Mesenteric fat pad (tissue), 1 donor: ENCODE measurements at places on chromosomes 1 and 21.
A peak's percentile ranks its signal among the peaks of the same experiment; 100 is the strongest.

- no peak for DNase-seq
Observed at GRCh38 chr1:207888652-207889051, 22.3 kb downstream of the CD34 start.

GRCh38 chr1:53130878-53131589 is 11.4 kb downstream of the SLC1A7 start:
- DNase-seq: peak; percentile 59

DNA sequence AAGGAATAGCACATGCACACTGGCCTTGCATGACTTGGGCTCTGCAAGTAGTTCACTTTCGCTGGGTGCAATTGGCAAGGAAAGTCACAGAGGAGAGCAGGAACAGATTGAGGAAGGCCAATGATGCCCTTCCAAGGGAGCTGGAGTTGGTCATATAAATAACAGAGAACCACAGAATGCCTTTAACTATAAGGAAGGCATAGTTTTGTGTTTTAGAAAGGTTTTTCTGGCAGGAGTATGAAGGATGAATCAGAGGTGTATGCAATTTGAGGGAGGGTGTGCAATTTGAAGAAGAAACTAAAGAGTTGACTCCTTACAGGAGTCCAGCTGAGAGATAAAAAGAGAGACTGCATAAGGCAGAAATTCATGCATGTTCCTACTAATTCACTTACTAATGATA is 112.1 kb downstream of the PHTF1 start:
- DNase-seq: no peak

DNA sequence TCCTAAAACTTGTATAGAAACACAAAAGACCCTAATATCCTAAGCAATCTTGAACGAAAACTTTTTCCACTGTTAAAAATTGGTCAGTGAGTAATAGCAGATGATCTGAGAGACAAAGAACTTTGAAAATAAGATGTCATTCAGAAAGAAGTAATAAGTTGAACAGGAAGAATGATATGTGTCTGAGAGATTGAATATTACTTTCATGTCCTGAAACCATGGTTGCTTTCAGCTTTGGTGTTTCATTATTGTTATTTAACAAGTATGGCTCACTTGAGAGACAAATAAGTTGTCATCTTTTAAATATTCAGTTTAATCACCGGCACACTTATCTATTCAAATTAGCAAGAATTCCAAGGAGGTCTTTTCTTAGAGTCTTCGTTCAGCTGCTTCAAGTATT is 11.4 kb downstream of the PRKACB start:
- no peak for DNase-seq

DNA sequence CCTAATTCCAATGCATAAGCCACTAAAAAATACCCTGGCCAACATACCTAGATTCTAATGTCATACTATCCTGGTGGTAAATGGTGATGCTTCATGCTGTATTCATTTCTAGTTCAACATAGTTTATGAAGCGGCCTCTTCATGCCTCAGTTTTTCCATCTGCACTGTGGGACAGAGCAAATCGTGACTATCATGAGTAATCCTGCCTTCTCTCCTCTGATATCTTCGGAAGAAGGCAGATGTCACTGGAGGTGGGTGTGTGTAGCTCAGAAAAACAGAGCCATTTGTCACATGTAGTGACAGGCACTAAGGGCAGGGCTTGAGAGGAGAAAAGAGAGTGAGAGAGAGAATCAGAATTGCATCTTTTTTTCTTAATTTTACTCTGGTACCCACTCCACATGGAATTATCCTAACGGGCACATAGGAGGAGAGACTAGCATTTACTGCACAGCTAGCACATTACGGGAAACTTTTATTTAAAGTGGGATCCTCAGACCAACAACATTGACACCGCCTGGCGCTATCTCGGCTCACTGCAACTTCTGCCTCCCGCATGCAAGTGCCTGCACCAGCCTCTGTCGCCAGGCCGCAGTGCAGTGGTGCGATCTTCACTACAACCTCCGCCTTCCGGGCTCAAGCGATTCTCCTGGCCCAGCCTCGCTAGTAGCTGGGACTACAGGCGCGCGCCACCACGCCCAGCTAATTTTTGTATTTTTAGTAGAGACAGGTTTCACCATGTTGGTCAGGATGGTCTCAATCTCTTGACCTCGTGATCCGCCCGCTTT is 78.4 kb upstream of the KCNA3 start:
- DNase-seq: no peak

GRCh38 chr1:51192213-51192843 is 43.7 kb upstream of the RNF11 start:
- DNase-seq: no peak

GRCh38 chr1:29964718-29965533 is 728.6 kb downstream of the PTPRU start:
- DNase-seq: no peak

GRCh38 chr1:5570931-5571330 is 421.3 kb downstream of the NPHP4 start:
- DNase-seq: peak; percentile 1
